ENCODE measurements at places on chromosomes 6 and 20.

DNA sequence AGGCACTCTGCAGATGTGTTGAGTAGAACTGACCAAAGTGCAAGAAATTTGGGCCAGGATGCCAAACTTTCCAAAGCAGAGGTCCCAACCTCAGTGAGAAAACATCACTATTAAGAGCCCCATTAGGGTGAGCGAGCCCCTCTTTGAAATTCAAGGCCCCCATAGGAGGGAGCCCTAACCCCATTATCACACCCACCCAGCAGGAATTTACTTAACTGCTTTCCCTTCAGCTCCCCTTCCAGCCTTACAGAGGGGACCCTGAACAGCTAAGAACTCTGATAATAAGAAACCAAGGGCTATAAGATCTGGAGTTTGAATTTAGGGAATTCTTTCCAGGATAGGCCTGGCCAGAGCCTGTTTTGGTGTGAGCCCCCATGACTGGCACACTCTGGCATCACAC is 130.6 kb downstream of the NFATC2 start:
- no peak for DNase-seq

DNA sequence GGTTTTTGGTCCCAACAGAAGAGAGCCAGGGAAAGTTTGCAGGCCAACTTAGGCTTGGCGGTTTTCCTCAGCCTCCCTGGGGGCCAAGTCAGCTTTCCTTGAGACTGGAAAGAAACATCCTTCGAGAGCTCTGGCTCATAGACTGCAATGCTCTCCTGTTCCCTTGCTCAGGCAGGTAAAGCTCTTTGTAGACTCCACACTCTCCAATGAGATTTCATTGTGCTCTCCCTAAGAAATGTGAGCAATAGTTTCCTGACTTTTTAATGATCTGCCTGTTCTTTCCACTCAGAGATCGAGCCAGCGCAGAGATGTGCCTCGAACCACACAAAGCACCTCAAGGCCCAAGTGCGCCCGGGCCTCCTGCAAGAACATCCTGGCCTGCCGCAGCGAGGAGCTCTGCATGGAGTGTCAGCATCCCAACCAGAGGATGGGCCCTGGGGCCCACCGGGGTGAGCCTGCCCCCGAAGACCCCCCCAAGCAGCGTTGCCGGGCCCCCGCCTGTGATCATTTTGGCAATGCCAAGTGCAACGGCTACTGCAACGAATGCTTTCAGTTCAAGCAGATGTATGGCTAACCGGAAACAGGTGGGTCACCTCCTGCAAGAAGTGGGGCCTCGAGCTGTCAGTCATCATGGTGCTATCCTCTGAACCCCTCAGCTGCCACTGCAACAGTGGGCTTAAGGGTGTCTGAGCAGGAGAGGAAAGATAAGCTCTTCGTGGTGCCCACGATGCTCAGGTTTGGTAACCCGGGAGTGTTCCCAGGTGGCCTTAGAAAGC is 13.9 kb downstream of the TNFAIP3 start:
- DNase-seq, result no peak

DNA sequence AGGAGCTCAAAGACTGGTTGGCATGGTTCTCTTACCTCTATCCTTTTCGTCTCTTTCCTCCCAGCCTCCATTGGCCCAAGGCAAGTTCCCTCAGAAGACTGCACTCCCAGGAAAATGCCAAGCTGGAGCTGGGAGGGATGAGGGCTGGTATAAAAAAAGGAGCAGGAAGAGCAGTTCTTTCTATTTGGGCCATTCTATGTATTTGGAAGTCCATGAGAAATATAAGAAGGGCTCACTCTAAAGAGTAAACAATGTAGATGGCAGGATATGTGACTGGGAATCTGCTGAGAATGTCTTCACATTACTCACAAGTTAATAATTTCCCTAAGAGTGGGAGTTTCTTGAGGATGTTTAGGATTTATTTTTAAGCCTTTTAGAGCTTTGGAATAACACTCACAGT is 36.6 kb upstream of the ADTRP start:
- DNase-seq, result no peak

DNA sequence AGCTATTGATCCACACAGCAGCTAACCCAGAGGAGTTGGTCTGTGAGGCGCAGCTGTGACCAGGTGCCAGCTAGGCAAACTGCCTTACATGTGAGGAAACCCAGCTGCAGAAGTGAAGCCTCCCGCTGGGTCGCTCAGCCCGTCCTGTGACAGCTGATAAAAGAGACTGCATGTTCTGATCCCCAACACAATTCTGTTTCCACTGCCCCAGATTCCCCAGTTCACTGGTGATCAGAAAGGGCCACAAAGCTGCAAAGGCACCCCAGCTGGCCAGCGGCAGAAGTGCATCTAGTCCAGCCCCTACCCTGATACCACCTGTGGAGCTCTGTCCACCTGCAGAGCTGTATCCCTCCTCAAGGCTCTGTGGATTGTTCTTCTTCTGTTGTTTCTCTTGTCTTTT is 64.5 kb downstream of the CTNNBL1 start:
- no peak for DNase-seq

GRCh38 chr6:147149826-147150225 is 54.4 kb upstream of the STXBP5 start:
- DNase-seq, result no peak

- DNase-seq, result no peak
Observed at GRCh38 chr6:116446399-116446798, 14.8 kb upstream of the CALHM6 start.

DNA sequence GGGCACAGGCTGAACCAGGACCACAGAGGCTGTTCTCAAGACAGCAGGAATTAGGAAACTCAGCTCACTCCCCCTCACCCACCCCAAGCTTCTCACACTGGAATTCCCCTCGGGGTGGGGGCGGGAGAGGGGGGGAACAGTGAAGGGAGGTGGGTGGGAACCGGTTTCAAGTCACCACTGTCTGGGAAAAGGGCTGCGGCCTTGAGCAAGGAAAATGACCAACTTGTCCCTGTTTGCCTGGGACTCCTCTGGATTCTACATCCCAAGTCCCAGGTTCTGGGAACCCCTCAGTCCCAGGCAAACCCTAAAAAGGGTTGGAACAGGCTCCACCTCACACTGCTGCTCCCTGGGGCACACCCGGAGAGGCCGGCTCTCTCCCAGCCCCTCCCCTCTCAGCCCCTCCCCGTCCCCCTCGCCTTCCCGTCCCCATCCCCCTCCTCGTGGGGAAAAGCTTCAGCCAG is 230.7 kb downstream of the TFAP2C start:
- no peak for DNase-seq

DNA sequence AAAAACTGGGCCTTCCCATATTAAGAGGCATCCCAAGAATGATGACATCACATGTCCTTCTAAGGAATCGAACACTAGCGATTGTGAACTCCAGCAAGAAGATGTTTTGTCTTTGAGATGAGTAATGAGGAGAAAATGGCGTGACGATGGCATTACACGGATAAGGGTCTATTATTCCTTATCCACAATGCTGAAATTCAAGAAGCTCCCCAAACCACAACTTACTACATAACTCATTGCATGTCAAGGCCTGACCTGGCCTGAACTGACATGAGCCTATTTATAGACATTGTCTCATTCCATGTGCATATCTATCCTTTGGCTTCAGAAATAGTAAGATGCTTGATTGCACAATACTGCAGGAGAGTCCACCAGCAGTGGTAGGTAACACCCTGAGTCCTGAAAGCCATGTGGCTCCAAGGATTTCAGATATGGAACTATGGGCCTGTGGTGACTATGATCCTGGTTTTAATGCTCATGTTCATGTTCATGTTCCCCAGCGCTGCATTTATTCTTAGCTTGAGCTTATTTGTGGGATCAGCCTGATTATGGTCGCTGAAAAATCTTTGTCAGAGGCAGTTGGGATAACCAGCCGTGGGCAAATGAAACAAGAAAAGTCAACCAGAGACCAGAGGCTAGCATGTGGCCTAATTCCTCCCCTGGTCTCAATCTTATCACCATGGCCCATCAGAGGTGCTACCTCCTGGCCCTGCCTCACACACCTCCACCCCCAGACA is 183.2 kb upstream of the JARID2 start:
- no peak for DNase-seq

Data from body of pancreas (tissue), 4 donors.